ENCODE measurements at places on chromosomes 7 and 10. TPM values are rescaled to one million over a fixed set of nuclear protein-coding genes. Genes with fewer than 3 reads are reported as not detected.

CCDC7 gene
- 11.6 TPM for total RNA-seq

- no peak for DNase-seq
These were observed 337.0 kb upstream of the PRKCQ start for GRCh38 chr10:6917125-6917524.

DNA sequence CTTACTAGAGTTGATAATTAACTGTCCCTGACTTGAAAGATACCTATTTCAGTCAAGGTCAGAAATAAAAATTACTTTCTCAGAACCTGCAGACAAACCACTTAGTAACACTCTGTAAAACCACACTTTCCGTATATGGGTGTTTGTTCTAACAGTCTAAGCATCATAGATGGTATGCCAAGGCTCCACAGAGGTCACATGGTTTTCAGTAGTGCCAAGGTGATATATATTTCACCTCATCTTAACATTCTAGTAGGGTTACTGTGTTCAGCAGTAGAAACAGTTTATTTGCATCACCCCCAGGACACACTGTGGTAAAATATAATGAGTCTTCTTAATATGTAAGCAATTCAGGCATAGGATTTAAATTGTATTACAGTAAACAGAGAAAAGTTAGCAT, 61.5 kb downstream of the KCND2 start:
- no peak for DNase-seq

GRCh38 chr7:131537571-131537978, 18.9 kb downstream of the PODXL start:
- no peak for DNase-seq

- DNase-seq = no peak
These were observed 132.4 kb downstream of the RAB11FIP2 start for GRCh38 chr10:117914334-117914733.

- peak; percentile 13 for DNase-seq
These were observed 27.6 kb downstream of the SLC35G1 start for GRCh38 chr10:93921338-93921737.

Measured in transverse colon (tissue), 4 donors.